Endodermal cell (in vitro differentiated cells): ENCODE measurements at places on chromosomes 12 and 14. TPM values are rescaled to one million over a fixed set of nuclear protein-coding genes. Genes with fewer than 3 reads are reported as not detected.

The IGF1 gene
- total RNA-seq, result not detected in 3 replicates

DNA sequence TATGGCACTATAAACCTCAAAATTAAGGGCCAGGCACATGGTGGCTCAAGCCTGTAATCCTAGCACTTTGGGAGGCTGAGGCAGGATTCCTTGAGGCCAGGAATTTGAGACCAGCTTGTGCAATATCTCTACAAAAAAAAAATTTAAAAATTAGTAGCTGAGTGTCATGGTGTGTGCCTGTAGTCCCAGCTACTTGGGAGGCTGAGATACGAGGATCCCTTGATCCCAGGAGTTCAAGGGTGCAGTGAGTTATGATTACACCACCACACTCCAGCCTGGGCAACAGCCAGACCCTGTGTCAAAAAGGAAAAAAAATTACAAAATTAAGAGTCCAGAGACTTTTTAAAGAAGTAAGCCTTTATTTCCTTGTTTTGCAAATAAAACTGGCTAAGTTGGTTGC is 1.8 kb upstream of the GCN1 start:
- peaks cover 57% of the 10 kb centered on the region for H3K36me3 ChIP-seq
- no peaks in the 10 kb centered on the region for H3K4me1 ChIP-seq
- no peaks in the 10 kb centered on the region for H3K27me3 ChIP-seq
- H3K4me3 ChIP-seq, result no peak overlapping the region

GRCh38 chr14:54730156-54730961 is 163.4 kb downstream of the SAMD4A start:
- no peak overlapping the region for H3K4me3 ChIP-seq
- H3K36me3 ChIP-seq, result no peaks in the 10 kb centered on the region
- no peak for DNase-seq
- H3K27ac ChIP-seq, result no peak overlapping the region
- no peaks in the 10 kb centered on the region for H3K27me3 ChIP-seq
- H3K4me1 ChIP-seq, result no peaks in the 10 kb centered on the region

The CDH24 gene
- 16.9 to 24.0 TPM (median 18.2 TPM) in 3 replicates for total RNA-seq

The IFT81 gene
- total RNA-seq, result 19.5 and 20.2 TPM in 2 replicates
